ENCODE measurements at places on chromosomes 6 and 20.

- DNase-seq, result no peak
These were observed 62.4 kb downstream of the TENT5A start for GRCh38 chr6:81690073-81690472.

DNA sequence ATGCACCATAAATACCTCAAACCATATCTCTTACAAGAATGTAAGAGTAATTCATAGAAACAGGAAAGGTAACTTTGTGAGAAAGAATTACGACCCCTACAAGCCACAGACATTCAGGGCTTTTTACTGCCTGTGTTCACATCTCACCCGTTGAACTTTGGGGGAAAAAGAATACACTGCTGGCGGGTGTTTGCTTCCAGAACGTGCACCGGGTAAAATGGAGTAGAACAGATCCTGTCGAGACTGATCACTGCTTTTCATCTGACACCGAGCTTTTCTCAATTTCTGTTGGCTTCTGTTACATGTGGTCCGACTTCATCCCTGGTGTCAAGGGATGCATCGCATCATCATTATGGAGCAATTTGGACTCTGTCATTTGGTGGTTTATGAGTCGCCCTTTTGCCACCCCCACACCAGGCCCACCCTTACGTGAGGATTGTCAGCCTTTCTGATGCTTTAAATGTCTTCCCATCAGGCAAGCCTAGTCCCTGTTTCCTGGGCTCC lies 219.2 kb upstream of the ZFP64 start:
- no peak for DNase-seq

DNA sequence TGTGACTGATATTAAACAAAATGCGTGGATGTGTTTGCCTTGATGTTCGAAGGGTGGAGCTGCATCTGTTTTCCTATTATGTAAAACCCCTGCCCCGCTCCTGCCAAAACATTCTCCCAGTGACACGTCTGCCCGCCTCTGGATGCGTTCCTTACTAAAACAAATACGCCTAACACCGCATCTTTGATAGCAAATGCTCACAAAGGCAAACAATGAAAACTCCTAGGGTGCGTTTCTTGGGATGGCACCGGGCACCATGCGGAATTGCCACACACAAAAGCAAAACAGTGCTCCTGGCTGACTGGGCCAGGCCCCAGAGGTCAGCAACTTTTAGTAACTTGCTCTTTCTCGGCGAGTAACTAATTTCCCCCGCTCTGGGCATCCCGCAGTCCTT lies 9.0 kb upstream of the FOXC1 start:
- no peak for DNase-seq

- no peak for DNase-seq
These were observed 401.1 kb downstream of the SAMD5 start for GRCh38 chr6:147909640-147910039.

DNA sequence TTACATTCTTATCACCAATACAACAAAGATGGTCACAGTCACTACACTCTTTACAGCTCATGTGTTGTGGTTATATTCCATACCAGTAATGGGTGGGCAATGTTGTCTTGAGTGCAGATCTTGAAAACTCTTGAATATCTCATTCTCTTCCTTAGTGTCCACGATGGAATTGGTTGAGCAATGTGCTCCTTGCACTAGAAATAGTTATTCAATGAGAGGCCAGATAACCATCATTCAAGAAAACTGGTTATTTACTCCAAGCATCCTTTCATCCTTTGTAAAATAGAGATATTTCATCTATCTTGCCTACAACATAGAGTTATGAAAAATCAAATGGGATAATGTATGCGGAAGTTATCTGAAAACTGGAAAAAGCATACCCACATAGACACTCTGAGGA lies 215.9 kb downstream of the ARHGAP18 start:
- DNase-seq, result no peak

GRCh38 chr6:85291326-85291725 lies 158.6 kb upstream of the NT5E start:
- no peak for DNase-seq

DNA sequence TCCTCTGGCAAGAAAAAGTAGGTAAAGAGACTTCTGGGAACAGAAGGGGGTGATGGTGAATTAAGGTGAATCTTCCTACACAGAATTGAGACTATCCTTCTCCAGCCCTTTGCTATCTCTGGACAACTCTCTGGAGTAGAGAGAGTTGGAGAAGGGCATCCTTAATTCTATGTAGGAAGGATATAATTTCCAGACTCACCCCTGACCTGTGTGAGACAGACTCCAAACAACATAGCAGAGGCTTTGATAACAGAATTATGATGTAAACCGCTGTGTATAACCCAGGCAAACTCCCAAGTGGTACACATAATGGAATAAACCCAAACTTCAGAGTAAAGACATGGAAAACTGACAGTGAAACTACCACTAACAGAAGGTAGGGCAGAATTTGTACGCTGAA lies 186.5 kb downstream of the MEI4 start:
- DNase-seq, result no peak

DNA sequence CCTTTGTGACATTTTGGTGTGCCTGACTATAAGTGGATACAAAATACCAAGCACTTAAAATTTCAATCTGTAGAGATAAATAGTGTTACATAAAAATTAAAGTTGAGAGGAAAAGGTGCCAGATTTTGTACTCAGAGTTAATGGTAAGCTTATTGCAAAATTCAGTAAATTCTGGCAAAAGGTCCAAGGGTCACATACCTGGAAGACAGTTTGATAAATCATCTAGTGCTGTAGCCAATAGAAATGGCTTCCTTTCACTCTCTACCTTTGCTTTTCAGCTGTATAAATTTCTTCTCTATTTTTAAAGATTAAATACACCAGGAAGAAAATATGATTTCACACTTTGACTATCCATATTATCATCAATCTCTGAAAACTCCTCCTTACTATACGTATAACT lies 690.2 kb upstream of the NRSN1 start:
- DNase-seq, result no peak

GRCh38 chr6:148678682-148679081 lies 68.1 kb upstream of the UST start:
- DNase-seq, result peak; percentile 6

- DNase-seq, result no peak
These were observed 113.3 kb upstream of the TRAF3IP2 start for GRCh38 chr6:111718990-111719389.

DNA sequence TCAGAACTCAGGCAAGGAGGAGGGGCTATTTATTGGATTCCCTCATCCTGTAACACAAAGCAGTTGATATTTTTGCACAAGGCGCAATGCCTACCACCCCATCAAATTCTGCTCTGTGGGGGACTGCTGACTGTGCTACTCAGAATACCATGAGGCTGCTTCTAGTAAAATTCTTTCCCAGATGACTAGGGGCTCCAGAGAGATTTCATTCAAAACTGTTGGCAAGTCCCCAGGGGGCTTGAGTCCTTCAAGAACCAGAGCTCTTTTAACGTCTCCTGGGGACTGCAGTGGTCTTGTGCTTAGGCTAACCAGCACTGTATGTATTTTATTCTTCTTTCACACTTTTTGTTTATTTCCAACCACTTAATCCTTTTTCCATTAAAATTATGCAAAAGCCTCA lies 365.9 kb upstream of the AGPAT4 start:
- DNase-seq, result no peak

GRCh38 chr6:36700831-36701230 lies 3.2 kb downstream of the RAB44 start:
- peak; percentile 41 for DNase-seq

DNA sequence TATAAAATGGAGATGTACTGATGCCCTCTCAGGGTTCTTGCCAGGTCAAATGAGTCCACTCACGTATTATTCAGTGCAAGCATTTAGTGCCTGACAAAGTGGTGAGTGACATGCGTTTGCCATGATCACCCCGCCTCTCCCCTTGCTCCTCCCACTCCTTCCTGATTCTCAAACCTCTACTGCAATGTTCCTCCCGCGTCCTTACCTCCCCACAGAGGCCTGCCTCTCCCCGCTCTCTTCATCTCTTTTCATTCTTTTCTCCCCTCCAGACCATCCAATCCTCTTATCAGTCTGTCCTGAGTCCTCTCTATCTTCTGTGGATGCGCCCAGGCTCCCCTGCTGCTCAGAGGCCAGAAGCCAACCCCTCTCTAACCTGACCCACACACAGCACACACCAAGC lies 40.7 kb downstream of the KCNK5 start:
- DNase-seq, result peak; percentile 61

DNA sequence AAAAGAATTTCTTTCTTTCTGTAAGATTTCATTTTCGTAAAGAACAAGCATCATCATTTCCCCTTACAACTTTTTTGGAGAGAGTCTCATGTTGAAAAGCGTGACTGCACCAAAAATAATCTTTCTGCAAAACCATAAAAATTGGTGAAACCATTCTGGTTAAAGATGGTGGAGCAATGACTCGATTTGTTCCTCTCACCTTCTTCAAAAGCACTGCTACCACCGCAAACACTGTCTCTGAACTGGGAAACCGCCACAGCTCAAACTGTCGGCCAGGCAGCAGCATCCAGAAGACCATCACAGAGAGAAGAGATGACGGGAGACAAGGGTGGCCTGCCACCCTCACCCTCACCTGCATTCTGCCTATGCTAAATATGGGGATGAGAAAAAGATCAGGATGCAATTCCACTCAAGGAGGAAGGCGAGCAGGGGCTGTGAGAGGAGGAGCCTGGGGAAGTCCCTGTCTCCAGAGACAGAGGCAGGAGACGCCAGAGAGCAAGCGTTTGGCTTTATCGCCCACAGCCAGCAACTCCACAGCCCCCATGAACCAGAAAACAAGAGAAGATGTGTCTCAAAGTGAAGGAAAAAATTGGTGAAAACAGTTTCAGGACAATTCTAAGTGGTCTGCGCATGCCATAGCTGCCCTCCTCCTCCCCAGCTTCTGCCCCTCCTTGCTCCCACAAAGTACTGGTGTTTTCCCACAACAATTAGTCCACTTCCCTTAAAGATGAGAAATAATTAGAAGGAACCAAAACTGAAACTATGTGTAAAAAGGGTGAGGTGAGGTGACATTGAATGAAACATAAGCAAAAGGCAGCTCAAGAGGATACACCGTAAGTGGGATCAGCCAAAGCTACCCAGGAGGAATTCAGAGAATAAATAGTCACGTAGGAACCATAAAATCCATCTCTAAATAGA lies 255.5 kb downstream of the KIF16B start:
- no peak for DNase-seq

- DNase-seq, result peak; percentile 76
These were observed 43.5 kb upstream of the TIAM2 start for GRCh38 chr6:154951345-154952200.

DNA sequence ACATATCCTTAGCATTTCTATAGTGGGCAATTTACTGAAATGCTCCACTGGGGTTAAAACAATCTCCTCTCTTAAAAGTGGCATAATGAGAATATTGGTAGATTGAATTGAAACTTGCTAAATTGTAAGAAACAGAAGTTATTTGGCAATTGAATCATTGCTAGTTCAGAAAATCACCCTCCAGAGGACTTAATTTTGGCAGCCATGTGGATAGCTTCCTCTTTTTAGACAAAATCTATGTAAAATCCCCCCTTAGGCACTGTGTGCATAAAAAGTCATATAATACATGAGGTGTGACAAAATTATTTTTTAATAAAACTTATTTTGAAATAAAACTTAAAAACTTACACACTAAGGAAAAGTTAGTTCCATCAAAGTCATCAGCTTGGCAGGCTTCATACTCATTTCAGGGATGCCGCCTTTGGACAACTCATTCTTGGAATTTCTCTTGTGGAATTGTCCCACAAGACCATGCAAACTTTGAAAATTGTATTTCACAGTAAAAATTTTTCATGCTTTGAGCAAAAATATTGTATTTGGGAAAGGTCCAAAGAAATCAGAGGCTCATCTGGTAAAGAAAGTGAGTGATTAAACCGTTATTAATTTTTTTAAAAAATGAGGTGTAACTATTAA lies 473.0 kb downstream of the BCKDHB start:
- DNase-seq, result peak; percentile 1

DNA sequence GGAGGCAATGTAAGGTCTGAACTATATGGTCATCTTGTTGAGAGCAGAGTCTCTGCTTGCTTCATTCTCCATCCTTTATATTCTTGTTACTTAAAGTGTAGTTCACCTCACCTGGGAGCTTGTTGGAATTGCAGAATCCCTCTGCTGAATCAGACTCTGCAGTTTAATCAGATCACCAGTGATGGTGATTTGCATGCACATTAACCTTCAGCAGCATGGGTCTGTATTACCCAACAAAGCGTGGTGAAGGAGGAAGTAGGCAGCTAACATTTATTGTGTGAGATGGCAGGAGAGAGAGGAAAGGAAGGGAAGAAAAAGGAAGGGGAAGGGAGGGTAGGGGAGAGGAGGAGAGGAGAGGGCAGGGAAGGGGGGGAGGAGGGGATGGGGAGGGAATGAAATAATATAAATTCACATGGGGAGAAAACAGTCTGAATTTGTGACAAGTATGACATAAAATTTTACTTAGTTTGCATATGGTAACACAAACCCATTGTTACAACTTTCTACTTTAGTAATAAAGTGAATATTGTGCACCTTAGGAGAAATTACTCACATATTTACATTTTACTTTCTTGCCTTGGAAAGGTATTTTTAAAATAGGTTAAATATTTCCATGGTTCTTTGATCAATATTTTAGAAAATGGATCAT lies 740.7 kb downstream of the DHX35 start:
- DNase-seq, result peak; percentile 2

- DNase-seq, result peak; percentile 89
These were observed 177.9 kb upstream of the ZNF184 start for GRCh38 chr6:27650620-27651370.

DNA sequence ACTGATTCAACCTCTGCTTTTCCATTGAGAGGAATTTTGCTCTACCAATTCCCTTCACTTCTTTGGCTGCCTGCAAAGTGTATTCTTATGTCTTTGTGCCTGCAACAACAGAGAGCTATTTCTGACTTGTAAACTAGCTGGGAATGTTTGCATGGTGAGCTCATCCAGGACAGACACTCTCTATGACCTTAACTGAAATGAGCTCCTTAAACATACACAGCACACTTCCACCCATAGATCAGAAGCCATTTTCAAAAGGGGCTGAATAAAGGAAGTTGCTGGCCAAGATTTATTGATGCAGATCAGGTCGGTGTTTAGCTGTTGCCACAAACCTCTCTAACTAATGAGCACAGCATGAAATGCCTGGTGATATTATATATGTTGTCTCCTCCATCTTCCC lies 377.7 kb downstream of the BTBD9 start:
- DNase-seq, result no peak

GRCh38 chr6:89145091-89145955 lies 532 bp upstream of the PM20D2 start:
- DNase-seq, result peak; percentile 81
